ENCODE measurements at places on chromosomes 2 and 18. TPM values are rescaled to one million over a fixed set of nuclear protein-coding genes. Genes with fewer than 3 reads are reported as not detected.

Gene TNFRSF11A
- total RNA-seq: 4.4 TPM

Gene PHLPP1
- 5.7 TPM for total RNA-seq

Gene GRHL1
- 0.16 TPM for total RNA-seq

Gene EPAS1
- total RNA-seq: 182 TPM

Gene PIAS2
- 20.8 TPM for total RNA-seq

Gene MLPH
- 0.81 TPM for total RNA-seq

Gene ANKRD12
- 15.7 TPM for total RNA-seq

Gene FBXO36
- 1.5 TPM for total RNA-seq

Gene DTNB
- total RNA-seq: 4.2 TPM

Gene GULP1
- 7.1 TPM for total RNA-seq

Gene CPO
- total RNA-seq: 0.19 TPM

Gene PRSS56
- total RNA-seq: not detected

Gene REL
- 5.7 TPM for total RNA-seq

Gene STPG4
- total RNA-seq: 0.31 TPM

Gene FNDC4
- 11.6 TPM for total RNA-seq

Gene AQP12A
- not detected for total RNA-seq
